HS-5 (cell line): ENCODE measurements at places on chromosomes 1 and 21.

- no peak for DNase-seq
These were observed 9.3 kb upstream of the CACYBP start for GRCh38 chr1:174990382-174990999.

- no peak for DNase-seq
These were observed 164.9 kb downstream of the NFIA start for GRCh38 chr1:61247051-61247825.

DNA sequence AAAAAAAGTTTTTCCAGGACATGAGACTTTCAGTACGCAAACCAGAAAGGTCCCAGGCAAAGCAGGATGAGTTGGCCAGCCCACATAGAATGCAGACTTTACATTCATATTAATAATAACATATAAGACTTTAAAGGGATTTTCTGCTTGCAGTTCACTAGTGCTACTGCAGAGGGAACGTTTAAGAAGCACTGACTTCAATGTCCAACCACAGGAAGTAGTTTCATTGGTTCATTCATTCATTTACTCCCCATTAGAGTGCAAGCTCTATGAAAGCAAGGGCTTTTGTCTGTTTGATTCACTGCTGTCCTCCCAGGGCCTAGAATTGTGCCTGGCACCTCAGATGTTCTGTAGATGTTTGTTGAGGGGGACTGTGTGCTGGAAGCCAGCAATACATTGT, 11.8 kb upstream of the SERINC2 start:
- DNase-seq = no peak

DNA sequence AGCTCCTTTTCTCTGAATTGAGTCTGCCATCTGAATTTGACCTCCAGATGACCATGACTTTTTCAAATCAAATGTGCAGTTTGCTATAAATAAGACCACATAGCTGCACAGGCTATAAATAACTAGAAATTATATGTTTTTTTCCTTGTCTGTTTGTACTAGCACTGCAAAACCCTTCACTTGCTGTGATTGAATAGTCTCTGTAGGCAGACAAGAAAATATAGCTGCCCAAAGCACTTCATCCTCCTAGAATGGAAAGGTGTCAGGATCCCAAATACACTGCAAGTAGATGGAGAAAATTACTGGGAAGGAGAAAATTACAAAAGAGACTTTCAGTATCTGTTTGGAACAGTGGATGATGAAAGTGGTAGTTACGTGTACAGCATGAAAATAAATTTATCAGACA, 175.8 kb downstream of the APP start:
- no peak for DNase-seq
